NCI-H510A treated with DMSO at 0.1 percent for 48 hours (cell line): ENCODE measurements at places on chromosomes 4 and X.

GRCh38 chr4:176631611-176632010, 161.1 kb downstream of the VEGFC start:
- DNase-seq = no peak

GRCh38 chrX:118225711-118226428, 109.3 kb upstream of the KLHL13 start:
- peak; percentile 44 for DNase-seq

- no peak for DNase-seq
Measured at GRCh38 chrX:31376408-31377022, 304.7 kb upstream of the FTHL17 start.

DNA sequence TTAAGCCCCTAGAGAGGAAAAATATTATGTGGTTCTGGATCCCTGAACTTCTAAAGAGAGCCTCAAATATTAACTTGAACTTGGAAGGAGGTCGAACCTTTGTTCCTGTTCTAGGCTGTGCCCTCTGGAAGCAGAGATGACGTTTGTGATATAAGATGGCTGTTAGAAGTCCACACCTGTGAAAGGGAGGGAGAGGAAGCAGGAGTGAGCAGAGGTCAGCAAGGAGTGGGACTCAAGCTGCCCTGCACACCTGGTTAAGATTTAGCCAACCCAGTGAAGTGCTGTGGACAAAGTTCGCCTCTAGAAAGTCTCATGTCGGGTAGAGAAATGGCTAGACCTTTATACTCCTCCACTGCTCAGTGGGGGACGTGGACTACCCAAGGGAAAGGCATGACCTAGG, 566.2 kb downstream of the MID1IP1 start:
- DNase-seq = peak; percentile 8

DNA sequence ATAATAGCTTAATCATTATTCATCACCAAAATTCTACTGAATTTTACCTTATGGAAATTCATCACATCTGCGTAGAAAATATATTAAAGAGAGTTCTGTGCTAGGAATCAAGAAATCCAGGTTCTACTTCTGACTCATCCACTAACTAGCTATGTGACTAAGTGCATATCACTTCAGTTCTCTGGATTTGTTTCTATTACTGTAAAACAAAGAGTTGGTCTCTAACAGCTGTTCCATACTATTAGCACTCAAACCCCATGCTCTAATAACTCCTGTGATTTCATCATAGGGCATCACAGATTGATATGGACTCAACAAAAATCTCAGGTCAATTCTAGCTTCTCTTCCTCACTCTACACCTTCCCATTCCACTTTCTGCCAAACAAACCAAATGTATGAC, 572.0 kb downstream of the INPP4B start:
- DNase-seq = no peak

GRCh38 chrX:44274096-44274495, 69.4 kb downstream of the EFHC2 start:
- DNase-seq = no peak

GRCh38 chrX:140502491-140503237, 2.2 kb downstream of the SOX3 start:
- no peak for DNase-seq

GRCh38 chr4:78845472-78845871, 69.3 kb downstream of the BMP2K start:
- no peak for DNase-seq

DNA sequence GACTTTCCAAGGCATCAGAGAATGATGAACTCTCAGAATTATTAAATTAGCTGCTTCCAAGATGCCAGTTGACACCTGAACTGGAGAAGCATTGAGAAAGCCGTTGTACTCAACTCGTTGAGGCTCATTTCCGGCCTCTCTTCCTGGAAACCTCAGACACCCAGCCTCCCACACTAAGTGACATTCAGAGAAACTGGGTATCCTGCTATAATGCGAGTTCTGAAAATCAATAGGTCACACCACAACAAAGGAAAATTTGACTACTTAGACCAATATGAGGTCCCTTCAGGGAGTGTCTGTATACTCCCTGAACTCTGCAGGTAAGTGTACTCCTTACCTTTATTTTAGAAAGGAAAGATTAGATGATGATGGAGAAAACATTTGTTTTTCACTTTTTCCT, 51.2 kb downstream of the ENPEP start:
- DNase-seq = no peak

GRCh38 chrX:71532753-71533425, at the start of gene OGT:
OGT (plus strand) TSS chrX:71533104; CDS start chrX:71533300, 196 bp downstream.
- DNase-seq = peak; percentile 88

- no peak for DNase-seq
Measured at GRCh38 chr4:173046144-173046543, 122.5 kb upstream of the GALNT7 start.

- DNase-seq = no peak
Measured at GRCh38 chr4:78369679-78370078, 181.9 kb upstream of the ANXA3 start.

DNA sequence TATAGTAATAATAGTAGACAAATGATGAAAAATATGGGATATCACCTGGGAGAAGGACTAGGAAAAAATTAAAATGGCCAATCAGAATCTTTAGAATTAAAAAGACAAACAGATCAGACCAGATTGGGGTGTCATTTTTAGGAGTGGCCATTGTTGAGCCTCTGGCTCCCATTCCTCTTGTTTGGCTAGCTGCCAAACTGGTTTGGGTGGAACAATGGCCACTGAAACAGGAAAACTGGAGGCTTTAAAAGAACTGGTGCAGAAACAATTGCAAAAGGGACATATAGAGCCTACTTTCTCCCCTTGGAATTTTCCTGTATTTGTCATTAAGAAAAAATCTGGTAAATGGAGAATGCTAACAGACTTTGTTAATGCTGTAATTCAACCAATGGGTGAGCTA, 294.8 kb upstream of the DKK2 start:
- no peak for DNase-seq

- DNase-seq = peak; percentile 1
Measured at GRCh38 chrX:81120258-81120935, 81.3 kb downstream of the HMGN5 start.

- DNase-seq = peak; percentile 32
Measured at GRCh38 chrX:69493193-69493592, 10.9 kb upstream of the NALF2 start.

DNA sequence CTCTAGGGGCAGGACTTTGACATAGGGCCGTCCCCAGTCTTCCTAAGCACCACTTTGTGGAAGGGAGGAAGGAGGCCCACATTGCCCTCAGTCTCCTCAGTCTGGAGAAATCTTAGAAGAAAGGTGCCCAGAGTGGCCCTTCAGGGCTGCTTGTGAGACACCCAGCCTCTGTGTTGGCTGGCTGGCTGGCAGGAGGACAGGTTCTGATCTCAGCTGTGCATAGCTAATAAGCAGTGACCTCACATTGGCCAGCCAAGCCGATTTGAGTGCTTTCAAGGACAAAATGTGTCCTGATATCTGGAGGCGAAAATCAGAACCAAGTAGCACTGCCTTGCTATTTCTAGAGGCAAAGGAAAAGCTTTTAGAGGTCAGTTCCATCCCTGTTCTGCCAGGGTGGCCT, 211.5 kb downstream of the BCOR start:
- DNase-seq = no peak

GRCh38 chr4:5749568-5749967, 38.6 kb downstream of the EVC start:
- no peak for DNase-seq

- DNase-seq = no peak
Measured at GRCh38 chrX:117038918-117039440, 576.2 kb upstream of the CT83 start.

DNA sequence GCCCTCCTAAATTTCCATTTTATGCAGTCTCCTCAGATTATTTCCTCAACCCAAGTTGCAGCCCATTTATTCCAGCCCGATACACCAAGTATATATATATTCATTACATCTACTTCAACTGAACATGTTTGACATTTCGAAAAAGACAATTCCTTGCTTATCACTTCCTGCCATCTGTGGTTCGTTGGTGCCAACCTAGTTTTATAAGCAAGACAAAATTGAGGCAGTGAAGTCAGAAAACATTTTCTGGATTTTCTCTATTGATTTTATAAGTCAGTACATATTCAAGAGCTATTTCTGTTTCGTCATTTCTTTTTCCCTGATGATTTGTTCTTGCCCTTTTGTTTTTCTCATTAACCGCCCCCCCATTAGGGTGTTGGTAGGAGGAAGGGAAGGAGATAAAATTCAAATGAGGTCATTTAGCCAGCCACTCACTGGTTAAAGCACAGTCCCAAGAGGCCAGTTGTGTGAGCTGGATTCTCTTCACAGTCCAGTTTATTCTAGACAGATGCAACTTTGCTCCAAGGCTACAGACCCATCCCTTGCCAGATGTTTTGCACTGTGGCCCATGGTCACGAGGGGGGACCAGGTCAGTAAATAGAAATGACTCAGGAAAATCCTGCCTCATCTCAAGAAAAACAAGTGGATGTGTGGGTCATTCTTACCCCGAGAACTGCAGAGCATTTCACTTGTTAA, 20.3 kb upstream of the VEGFD start:
- no peak for DNase-seq

GRCh38 chr4:6360385-6360784, 90.7 kb downstream of the WFS1 start:
- DNase-seq = no peak

DNA sequence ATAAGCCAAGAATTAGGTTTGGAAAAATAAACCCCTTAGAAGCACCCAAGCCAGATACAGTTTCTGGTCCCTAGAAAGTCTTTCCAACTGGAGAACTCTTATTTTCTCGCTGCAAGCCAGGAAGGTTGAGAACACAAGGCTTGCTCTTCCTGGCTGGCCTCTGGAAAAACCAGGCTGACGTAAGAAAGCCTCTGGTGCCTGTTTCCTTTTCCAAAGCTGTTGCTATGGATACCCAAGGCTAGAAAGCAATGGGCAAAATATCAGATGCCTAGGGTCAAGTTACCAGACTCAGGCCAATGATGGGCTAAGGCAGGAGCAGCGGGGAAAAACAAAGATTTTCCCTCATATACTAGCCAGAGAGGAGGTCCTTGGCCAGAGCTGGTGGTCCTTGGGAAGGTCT, 281.6 kb downstream of the KLHL13 start:
- no peak for DNase-seq

GRCh38 chr4:38237139-38237538, 276.9 kb downstream of the PTTG2 start:
- DNase-seq = no peak

DNA sequence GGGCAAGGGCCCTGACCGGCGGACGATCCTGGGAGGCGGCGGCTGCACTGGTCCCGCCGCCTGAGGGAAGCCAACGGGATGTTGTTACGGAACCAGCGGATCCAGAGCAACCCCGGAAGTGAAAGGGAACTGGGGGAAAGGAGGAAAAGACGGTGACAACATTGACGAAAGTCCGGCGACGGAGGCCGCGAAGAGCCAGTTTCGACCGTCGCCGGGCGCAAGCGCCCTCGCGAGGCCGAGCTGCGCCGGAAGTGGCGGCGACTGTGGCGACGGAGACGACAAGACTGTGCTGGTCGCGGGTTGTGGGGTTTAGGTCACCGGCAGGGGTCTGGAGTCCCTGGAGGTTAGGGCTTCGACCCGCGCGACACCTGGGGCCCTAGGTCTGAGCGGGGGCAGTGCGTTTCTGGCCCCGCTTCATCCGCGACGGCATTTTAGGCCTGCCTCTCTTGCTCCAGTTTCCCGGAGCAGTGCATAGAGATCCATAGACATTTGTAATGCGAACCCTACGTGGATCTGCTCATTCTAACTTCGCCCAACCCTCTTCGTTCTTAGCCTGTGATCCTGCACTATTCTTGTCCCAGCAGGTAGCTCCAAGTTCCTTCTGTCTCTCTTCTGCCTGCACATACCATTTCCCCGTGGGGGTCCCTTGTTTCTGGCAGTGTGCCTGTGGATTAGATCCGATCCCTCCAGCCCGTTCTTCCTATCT, at the start of gene BOD1L1:
Gene BOD1L1, minus strand, starts transcription at position 120 of the 706 bp plus-strand sequence. CDS start 138 bp downstream, outside the sequence.
- DNase-seq = peak; percentile 52

GRCh38 chr4:47510506-47511143, 25.6 kb downstream of the ATP10D start:
- no peak for DNase-seq

DNA sequence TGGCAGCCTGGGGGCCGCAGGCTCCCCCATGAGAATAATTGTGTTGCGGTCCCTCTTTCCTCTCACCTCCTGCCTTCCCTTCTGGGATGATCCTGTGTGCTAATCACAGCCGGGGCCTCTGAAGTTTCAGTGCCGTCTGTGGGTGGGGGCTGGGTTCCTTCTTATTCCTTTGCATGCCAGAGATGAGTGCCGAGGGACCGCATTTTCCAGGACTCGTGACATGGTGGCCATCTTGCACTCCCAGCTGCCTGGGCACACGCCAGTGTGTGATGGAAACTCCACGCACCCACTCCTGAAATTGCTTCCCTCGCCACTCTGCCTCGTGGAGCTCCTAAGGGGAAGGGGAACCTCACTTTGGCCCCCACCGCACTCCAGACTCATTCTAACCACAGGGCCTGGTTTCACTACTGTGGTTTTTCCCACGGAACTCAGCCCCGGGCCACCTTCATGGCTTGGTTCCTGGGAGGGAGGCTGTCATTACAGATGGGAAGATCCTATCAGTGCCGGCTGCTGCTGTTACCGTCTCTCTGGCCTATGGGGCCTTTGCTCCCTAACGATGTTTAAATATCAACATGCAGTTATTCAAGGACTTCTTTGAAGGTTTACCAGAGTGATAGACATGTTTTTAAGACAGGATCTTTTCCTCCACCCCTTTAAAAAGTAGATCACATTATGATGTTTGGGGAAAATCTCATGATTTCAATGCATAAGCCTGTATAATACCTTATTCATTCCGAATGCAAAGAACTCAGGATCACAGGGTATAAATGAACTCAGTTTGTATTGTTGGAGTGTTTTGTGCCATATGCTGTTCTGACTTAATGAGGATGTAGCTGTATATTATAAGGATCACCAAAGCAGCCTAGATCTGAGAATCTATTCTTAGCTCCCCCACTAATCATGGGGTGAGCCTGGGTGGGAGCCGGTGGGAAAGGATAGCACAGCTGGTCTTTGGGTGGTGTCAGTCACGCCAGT, 89.6 kb downstream of the SORCS2 start:
- DNase-seq = no peak

DNA sequence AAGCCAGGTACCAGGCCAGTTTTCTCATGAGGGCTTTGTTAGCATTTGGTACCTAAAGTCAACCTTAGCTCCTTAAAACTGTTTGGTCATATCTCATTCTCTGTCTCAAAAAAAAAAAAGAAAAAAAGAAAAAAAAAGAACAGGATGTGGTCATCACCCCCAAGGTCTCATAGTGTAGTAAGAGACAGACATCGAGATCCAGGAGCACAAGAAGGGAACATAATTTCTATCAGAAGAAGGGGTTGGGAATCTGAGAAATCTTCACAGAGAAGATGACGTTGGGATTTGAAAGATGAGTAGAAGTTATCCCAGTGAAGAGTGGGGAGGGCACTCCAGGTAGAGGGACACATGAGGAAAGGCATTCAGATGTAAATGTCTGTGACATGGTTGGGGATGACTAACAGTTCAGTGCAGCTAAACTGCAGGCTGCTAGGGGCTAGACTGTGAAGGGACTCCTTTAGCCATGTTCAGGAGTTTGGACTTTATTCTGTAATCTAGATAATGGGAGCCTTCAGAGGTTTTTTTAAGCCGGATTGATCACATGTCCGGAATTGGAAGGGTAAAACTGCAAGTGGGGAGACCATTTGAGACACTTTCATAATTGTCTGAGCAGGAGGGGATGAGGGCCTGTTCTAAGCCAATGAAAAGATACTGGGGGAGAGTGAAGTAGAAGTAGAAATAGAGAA, 26.9 kb upstream of the GJB1 start:
- DNase-seq = no peak
